ENCODE measurements at places on chromosomes 11 and 22.

GRCh38 chr11:14144934-14145333 lies 182.4 kb downstream of the SPON1 start:
- DNase-seq = no peak

DNA sequence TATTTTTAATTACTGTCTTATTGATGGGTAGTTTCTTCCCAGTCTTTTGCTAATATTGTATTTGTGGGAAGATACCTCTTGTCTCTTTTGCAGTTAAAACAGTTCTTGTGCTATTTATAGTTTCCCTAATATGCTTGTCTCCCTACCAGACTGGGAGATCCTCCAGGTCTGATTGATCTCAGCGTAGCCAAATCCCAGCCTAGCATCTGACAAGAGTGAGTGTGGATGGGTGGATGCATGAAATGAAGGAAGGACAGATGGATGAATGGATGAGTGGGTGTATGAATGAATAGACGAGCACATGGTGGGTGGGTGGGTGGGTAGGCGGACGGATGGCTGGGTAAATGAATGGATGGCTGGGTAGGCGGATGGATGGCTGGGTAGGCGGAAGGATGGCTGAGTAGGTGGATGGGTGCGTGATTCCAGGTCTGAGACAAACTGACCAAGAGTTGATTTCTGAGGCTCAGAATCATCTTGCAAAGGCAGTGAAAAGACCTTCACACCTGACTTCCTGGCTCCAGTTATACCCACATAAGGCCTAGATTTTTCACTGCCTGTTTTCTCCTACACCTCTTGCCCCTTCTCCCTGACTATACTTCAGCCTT lies 11.4 kb downstream of the DNAJB13 start:
- DNase-seq = peak; percentile 37

- no peak for DNase-seq
Measured at GRCh38 chr22:30615543-30615954, 8.6 kb downstream of the TCN2 start.

- DNase-seq = no peak
Measured at GRCh38 chr11:67062526-67063373, 6.1 kb downstream of the RHOD start.

DNA sequence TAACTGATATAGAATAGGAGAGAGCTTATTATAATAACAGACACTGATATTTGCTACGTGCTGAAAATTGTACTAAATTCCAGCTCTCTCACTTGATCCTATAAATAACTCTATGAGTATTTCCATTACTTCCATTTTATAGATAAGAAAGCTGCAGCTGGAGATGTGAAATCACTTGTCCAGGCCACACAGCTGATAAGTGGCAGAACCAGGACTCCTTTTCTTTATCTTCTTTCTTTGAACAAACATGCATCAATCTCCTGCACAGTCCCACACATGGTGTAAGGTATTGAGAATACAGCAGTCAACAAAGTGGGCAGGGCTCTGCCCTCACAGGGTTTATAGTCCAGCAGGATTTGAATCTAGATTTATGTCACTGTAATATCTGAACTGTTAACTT lies 652.1 kb downstream of the NELL1 start:
- no peak for DNase-seq
